ENCODE measurements at places on chromosomes 5 and 9.

GRCh38 chr9:98721643-98722042, 12.9 kb upstream of the GABBR2 start:
- DNase-seq, result no peak

- DNase-seq, result no peak
Measured at GRCh38 chr5:17306726-17307091, 89.3 kb downstream of the BASP1 start.

DNA sequence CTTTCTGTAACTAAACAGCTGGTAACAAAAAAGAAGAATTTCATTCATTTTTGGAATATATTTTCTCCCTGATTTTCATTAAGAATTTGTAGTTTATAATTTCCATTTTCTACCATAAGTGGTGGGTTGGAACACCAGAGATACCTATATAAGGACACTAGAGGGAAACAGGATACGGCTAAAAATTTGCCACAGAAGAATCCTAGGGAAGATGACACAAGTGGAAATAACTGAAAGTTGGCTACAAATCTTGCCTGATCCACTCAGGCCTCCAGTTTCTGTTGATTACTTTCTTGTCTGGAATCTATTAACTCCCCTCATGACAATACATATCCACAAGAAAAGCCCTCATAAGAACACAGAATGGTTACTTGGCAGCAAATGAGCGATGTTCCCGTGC, 46.8 kb downstream of the FREM1 start:
- no peak for DNase-seq

DNA sequence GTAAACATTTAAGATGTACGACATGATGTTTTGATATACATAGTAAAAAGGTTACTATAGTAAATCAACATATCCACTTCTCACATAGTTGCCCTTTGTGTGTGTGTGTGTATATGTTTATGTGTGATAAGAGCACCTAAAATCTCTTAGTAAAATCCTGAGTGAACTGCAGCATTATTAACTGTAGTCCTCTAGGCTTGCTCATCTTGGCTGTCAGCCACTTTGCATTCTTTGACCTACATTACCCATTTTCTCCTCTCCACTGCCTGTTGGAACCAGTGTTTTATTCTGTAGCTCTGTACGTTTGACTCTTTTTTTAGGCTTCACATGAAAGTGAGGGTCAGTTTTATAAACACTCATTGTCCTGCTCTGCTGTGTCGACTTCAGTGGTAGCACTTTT, 24.4 kb downstream of the C5orf22 start:
- no peak for DNase-seq

- DNase-seq, result no peak
Measured at GRCh38 chr5:170403675-170404074, 14.5 kb upstream of the KCNMB1 start.

GRCh38 chr9:92408747-92409478, 4.5 kb upstream of the OGN start:
- DNase-seq, result no peak

DNA sequence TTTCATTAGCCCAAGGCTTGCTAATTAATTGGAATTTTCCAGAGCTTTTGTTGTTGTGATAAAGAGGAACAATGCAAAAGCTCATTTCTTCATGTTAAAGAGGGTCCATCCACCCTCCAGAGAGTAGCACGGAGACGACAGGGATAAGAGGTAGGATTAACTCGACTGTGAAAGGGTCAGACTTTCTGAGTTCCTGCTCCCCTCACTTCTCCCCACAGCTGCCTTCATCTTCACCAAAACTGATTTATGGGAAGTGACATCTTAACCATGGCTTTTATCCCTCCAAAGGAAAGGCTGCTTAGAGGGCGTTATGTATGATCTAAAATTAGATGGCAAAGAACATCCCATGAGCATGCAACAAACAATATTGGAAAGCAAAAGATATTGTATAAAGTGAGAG, 135.5 kb downstream of the GLIS3 start:
- DNase-seq, result no peak

DNA sequence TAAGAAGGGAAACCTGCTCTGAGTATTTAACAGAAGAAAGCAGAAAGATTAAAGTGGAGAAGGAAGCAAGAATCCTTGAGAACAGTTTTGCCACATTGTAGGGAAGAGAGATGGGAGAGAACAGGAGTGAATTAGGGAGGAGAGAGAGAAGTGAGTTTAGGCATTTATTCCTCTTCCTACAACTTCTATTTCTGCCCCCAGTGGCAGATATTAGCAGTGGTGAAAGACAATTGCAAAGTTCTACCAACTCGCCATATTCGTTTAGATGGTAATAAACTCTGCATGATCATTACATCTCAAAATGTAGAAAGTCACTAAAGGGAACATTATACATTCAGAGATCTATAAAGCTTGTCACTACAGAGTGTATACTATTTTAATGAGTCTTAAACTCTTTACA, 440.1 kb upstream of the TRPC7 start:
- DNase-seq, result no peak

GRCh38 chr5:170497311-170498038, 6.3 kb upstream of the KCNIP1 start:
- peak; percentile 30 for DNase-seq

DNA sequence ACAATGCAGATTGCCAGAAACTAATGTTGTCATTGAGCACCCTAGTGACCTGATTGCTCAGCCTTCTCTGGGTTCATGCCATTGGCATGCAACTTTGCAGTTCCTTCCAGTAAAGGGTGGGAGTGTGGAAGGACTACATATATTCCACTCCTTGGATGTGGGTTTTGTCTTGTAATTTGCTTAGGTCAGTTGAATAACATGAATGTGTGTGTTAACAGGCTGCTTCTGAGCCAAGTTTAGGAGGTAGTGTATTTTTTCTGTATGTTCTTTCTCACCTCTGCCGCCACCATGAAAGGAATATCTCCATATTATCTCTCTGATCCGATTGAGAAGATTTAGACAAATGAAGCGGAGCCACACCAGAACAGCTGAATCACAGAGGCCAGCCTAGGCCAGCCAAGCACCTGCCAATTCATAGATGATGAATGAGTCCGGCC, 1929.6 kb upstream of the CDH6 start:
- DNase-seq, result no peak

GRCh38 chr5:176658007-176658599, 10.8 kb downstream of the TSPAN17 start:
- DNase-seq, result peak; percentile 80

DNA sequence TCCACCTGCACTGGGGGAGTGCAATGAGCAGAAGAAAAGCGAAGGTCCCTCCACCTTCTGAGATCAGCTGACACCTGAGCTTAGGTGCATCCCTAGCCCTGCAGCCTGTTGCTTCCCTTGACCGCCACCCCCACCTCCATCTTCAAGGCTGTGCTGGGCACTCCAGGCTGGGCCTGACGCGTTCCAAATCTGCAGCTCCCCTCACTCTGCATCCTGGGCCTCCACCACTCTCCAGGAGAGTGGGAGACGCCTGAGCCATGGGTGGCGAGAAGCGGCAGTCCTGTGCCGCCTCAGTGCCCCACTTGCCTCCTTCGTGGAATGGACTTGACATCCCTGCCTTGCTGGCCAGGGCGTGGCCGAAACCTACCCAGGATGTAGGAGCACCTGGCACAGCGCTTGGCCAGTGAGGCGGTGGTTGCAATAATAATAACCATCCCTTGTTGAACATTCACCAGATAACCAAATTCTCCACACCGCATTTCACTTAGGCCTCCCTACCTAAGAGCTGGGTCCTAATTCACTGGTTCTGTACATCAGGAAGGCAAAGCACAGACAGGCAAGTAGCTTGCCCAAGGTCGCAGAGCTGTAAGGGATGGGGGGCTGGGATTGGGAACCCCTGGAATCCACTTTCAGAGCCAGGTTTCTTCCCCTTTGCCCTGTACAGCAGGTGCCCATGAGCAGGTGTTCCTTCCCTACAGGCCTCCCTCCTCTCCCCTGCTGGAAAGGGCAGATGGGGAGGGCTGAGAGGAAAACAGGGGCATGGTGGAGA, 11.7 kb downstream of the B4GALT7 start:
- DNase-seq, result no peak

- DNase-seq, result no peak
Measured at GRCh38 chr9:82894961-82895821, 167.8 kb downstream of the RASEF start.

DNA sequence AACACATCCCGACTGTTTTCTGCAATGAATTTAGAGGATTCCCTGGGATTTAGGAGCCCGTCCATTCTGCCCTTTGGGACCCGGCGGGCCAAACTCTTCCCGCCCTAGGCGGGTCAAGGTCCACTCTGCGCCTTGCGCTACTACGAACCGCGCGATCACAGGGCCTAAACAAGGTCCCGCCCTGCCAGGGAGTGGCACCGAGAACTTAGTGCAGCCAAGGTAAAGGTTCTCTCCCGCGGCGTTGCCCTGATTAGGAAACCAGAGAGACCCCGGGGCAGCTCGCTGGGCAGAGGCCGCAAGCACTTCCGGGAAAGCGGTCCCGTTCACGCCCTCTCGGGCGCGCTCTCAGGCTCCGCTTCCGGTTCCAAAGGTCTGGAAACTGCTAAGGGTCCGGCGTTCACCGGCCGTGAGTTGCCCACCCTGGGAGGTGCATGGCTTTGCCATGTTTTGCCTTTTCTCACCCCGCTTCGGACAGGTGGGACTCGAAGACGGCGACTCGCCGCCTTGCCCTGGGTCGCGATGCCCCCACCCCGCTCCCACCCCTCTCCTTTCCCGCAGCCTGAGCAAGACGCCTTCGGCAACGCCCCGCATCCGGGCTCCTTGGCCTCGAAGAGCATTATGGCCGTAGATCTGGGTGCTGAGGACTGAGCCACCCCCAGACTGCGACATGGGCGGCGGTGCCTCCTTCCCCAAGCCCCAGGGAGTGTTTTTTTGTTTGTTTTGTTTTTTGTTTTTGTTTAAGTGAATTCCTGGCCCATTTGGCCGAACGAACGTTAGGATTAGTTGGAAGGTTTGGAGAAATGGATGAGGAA, 23.4 kb downstream of the HNRNPK start:
- peak; percentile 58 for DNase-seq

- no peak for DNase-seq
Measured at GRCh38 chr9:126156898-126157297, 169.7 kb upstream of the MVB12B start.

DNA sequence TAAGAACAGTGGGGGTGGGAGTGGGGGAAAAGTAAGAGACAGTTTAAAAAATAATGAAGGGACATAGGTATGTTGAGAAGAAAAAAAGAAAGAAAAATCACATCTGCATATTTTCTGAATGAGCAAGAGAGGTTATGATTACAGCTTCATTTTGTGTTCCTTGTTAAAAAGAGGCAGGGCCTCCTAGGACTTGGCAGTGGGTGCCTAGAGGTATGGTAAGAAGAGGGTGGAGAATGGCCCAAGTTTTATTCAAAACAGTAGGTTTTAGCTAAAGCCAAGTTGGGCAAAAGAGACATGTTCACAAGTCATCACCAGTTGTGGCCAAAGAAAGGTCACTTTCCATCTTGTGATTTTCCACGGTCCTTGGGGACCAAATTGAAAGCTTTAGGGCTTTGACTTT, 643.4 kb downstream of the CCDC171 start:
- DNase-seq, result no peak

DNA sequence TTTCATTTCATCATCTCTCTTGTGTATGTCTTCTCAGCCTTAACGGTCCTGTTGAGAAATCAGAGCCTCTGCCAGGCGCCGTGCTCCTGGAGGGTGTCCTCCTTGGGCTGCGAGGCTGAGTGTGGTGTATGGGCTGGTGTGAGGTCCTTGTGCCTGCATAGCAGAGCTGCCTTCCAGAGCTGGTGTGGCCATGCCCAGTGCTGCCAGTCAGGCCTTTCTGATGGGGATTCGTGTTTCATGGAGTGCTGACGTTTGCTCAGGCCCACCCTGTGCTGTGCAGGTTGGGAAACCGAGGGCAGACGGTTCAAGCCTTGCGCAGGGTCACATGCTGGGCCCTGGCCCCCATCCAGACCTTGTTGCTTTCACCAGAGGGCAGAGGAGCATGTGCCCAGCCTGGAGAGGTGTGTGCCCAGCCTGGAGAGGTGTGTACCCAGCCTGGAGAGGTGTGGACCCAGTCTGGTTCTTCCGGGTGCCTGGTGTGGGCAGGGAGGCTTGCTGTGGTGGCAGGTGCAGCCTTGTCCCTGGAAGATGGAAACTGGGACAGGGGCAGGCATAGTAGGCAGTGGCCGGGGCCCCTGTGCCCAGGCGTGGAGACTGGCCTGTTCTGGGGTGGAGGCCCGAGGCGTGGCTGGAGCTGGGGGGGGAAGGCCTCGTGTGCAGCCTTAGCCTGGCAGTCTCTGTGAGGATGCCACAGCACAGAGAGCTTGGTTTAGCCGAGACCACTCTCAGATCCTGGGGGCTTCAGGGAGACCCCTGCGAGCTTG, 84.0 kb downstream of the RXRA start:
- DNase-seq, result no peak

DNA sequence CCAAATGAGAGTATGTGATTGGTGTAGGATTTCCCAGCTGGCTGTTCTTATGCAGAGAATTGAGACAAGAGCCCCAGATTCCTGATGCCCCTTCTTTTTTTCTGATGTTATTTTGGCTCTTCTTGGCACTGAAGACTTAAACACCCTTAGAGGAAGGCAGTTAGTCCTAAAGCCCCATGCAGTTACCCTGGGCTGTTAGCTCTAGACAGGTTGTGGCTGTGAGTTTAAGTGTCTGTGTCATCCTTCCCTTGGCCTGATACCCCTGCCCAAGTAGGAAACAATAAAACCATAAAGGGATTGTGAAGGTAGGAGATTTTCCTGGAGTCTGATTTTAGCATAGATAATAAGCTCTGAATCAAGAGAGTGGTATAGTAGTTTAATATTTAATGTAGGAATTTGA, 13.2 kb downstream of the TNPO1 start:
- DNase-seq, result no peak

DNA sequence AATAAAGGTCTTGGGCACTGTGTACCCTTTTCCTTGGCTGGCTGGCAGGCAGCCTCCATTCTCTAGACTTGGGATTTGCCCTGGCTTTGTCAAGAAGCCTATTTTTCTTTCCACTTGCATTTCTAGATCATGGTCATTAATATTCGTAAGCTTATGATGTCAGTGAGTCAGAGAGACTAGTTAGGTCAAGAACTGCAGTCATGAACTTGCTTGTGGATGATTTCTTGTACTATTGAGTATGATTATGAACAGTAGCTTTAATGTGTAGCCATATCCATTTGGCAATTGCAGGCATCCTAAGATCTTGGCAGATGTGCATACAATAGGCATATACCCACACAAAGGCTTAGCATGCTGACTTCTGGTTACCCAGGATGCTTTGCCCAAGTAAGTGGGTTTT, 186.8 kb upstream of the CLINT1 start:
- DNase-seq, result no peak

DNA sequence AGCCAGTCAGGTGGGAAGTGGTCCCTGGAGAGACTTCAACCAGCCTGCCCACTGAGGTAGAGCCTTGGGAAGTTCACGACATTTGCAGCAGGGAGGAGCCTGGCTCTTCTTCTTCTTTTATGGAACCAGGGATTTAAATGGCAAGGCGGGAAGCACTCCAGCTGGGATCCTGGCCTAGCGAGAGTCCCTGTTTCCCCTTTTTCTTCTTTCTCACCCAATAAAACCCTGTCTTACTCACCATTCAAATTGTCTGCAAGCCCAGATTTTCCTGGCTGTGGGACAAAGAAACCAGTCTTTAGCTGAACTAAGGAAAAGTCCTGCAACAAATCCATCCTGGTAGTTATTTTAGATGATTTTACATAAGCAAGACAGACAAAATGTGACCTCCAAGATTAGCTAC, 503.7 kb downstream of the CDH10 start:
- DNase-seq, result no peak

Data from dermis blood vessel endothelial cell (primary cell).